ENCODE measurements at places on chromosomes 2 and 18. TPM values are rescaled to one million over a fixed set of nuclear protein-coding genes. Genes with fewer than 3 reads are reported as not detected.

Gene CAVIN2
- not detected for total RNA-seq

Gene CCDC85A
- 2.6 TPM for total RNA-seq

Gene HOXD8
- not detected for total RNA-seq

Gene MALT1
- total RNA-seq, result 37.6 TPM

Gene BCL2
- total RNA-seq, result 4.0 TPM

Gene CCDC121
- total RNA-seq, result 5.5 TPM

Gene RBM44
- total RNA-seq, result 1.0 TPM

Gene CYP26B1
- 5.1 TPM for total RNA-seq

Gene IGFBP5
- 14.8 TPM for total RNA-seq

Gene POTEJ
- total RNA-seq, result not detected

Gene IL37
- total RNA-seq, result 2.0 TPM

Gene SLC5A7
- total RNA-seq, result not detected

Gene KLHL41
- total RNA-seq, result 0.21 TPM

Gene SERPINB11
- not detected for total RNA-seq

Gene RAMP1
- 9.8 TPM for total RNA-seq

Gene CNGA3
- total RNA-seq, result not detected

Gene GPAT2
- total RNA-seq, result not detected

Gene COL4A4
- total RNA-seq, result 19.4 TPM

Gene SNX17
- total RNA-seq, result 96.9 TPM

Gene ANKRD44
- 10.0 TPM for total RNA-seq

Gene IL1R2
- total RNA-seq, result 0.34 TPM

Gene PPIL3
- 28.0 TPM for total RNA-seq
